ENCODE measurements at places on chromosomes 2 and 18. TPM values are rescaled to one million over a fixed set of nuclear protein-coding genes. Genes with fewer than 3 reads are reported as not detected.

BCL11A gene
- total RNA-seq, result 19.5 TPM

GRCh38 chr2:70029814-70030409, 57.4 kb upstream of the PCBP1 start:
- peak overlapping the region; percentile 87 for H3K27ac ChIP-seq
- no peaks in the 10 kb centered on the region for H3K27me3 ChIP-seq
- DNase-seq, result peak; percentile 87
- H3K36me3 ChIP-seq, result no peaks in the 10 kb centered on the region
- H3K4me1 ChIP-seq, result peaks cover 32% of the 10 kb centered on the region

- H3K27me3 ChIP-seq, result no peaks in the 10 kb centered on the region
- no peak overlapping the region for H3K27ac ChIP-seq
- no peak for DNase-seq
- H3K36me3 ChIP-seq, result no peaks in the 10 kb centered on the region
- no peaks in the 10 kb centered on the region for H3K4me1 ChIP-seq
Measured at GRCh38 chr18:43060020-43060419, 55.5 kb downstream of the RIT2 start.

DNA sequence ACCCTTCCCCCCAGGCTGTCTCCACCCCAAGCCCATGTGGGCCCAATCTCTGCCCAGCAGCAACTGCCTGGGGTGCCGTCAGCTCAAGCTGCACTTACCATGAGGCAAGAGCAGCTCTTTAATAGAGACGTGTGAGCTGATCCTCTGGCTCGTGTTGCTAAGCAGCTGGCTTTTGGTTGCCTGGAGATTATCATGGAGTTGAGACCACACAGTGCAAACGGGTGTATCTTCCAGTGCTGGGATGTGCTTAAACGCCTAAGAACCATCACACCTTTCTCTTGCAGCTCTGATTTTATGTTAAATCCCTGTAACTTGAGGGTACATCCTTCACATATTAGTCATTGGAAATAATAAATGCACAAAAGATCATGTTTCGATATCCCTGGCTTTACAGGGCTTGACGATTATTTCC, 271.1 kb downstream of the PRKCE start:
- H3K4me1 ChIP-seq, result peaks cover 54% of the 10 kb centered on the region
- no peak overlapping the region for H3K27ac ChIP-seq
- peak; percentile 78 for DNase-seq
- H3K36me3 ChIP-seq, result no peaks in the 10 kb centered on the region
